Fibroblast of skin of scalp (primary cell): ENCODE measurements at places on chromosomes 13 and 19.

- no peak for DNase-seq
Measured at GRCh38 chr19:6045108-6045507, 65.2 kb downstream of the RFX2 start.

DNA sequence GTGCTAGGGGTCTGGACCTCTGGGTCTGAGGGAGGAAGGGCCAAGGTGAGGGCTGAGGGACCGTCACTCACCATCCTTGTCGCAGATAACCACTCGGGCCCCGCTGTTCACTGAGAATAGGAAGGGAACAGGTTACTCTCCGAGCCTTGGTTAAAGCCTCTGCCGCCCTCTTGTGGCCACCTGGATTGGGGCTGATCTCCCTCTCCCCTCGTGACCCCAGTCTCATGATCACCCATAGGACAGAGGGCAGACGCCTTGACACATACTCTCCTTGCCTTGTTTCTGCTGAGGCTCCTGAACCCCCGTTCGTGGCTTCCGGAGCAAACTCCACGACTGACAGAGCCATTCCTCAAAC, 580 bp downstream of the HSD17B14 start:
- DNase-seq, result peak; percentile 77

DNA sequence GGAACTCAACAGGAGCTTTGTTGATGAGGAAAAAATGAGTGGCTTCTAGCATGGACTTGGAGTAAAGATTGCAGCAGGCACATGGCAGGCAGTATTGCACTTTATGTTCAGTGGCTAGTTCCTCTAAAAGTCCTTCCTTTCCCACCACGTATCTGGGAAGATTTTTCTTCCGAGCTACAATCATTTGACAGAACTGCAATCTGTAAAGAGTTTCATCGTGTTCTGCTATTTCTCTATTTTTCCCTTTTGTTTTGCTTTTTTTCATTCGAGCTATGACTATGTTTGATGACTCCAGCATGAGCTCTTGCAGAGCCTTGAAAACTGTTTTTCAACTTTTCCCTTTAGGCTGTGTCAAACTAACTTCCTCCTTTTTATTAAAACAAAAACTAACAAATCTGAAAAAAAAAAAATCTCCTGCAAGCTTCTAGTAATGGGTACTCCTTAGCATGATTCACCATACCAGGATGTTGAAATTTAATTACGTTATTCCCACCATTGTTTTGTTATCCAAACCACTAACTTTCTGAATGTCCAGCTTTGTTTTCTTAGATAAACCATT, 12.3 kb downstream of the CLDN10 start:
- DNase-seq, result peak; percentile 34

DNA sequence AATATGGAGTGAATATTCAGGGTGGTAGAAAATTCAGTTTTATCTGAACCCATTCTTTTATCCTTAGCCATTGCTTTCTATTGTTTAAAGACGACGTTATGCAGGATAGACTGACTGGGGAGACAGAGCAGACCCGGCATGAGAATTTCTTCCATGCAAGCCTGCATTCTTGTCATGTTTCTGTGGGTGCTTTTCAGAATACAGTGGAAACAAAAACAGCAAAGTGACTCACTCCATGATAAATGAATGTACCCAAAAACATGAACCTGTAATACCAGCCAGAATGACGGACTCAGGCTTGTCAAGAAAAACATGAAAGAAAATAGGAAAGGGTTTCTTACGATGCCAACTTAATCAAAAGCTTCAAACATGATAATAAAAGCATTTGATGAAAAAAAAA, 924.0 kb downstream of the EFNB2 start:
- DNase-seq, result peak; percentile 87

DNA sequence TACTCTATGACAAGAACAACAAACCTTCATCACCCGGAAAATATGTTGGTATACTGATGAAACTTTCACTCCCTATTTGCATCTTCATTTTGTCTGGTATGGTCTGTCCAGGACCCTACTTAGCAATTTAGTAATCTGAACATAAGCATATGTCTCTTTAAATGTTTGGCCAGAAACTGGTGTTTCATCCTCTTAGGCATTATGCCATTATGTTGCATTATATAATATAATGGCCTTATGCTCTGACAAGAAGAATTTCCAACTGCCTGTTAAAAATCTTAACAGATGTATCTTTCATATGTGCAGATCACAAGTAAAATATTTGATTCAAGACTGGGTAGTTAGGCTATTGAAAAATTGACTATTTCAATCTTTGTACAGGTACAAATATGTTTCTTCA, 610.6 kb upstream of the PRR20A start:
- no peak for DNase-seq

DNA sequence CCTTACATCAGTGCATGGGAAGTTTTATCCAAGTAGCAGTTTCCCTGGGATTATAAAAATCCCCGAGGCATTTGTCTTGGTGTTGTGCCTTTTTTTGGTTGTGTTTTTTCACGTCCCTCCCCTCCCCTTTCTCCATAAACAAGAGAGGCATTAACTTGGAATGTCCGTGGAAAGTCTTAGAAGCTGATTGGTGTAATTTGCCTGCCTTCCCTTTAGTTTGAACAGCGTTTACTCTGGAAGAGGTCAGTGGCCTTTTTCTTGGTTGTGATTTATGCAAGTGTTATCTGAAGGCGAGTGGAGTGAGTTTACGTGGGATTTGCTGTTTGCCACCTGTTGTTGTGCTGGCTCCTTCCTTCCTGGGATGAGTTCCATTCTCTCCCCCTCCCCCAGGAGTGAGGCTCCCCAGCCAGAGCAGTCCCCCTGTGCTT, 7.2 kb downstream of the ACTN4 start:
- DNase-seq, result peak; percentile 63

DNA sequence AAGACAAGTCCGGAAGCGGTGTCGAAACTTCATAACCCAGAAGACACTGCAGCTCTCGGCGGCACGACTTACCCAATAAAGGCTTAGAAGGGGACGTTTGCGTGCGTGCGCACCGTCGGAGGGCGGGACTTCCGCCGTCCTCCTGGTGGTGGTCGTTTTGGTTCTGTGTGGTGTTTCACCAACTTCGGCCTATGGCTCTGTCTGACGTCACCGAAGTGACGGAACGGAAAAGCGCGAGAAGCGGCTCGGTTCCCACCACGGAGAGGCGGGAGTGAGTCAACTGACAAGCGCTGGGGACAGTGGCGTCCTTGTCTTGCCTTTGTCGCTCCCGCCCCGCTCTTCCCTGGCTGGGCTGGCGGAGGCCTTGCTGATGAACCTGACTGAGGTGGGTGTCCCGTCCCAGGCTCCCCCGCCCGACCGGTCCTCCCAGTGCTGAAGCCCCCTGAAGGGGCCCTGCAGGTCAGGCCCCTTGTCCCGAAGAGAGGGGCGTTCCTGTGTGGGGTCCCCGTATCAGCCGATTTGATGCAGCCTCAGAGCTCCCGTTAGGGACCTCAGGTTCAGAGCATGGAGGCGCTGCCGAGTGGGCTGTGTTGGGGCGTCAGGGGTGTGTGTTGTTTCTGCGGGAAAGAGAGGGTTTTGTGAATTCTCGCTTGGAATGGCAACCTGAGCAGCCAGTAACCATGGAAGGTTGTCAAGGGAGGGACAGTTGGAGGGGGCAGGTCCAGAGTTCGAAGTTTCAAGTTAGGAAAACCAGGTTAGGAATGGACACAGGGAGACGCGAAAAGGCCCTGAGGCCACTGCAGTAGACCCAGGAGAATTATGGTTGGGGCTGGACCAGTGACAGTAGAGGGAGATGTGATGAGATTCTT, at the start of gene ZNF548:
TSS of gene ZNF548 (plus strand) at position 125 of the 869 bp plus-strand sequence. CDS start at position 371, 246 bp downstream.
- DNase-seq, result peak; percentile 100
